GM04504 (cell line): ENCODE measurements at places on chromosomes 11 and 22.

DNA sequence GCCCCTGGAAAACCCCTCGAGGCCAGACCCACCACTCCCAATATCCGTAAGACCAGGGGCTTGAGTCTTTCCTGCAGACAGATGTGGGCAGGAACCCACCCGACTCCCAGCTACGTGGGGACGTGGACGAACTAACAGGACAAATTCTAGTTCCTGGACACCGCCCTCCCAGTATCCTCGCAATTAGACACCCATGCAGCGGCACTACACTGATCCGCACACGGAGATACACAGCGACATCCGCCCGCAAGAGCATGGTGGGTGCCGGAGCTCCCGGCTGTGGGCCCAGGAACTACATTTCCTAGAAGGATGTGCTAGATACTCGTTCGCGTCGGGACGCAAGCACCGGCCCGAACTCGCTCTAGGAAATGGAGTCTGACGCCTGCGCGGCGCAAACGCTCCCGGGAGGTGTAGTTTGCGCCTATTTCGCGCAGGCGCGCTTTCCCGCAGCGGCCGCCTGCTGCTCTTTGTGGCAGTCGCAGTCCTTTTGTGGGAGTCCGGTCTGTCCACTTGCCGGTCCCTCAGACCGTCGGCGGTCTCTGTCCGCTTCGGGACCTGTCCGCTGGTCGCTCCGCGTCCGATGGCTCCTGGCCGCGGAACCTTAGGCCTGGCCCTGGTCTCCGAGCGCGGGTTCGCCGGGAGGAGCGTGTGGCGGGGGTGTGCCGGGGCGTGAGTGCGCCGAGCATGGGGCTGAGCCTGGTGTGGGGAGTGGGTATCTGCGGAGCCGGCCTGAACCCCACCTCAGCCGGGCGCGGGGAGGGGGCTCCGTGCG, at the start of gene ZNF74:
ZNF74 (plus strand) TSS at position 447 of the 772 bp plus-strand sequence. CDS start 478 bp downstream, outside the sequence.
- peak; percentile 78 for DNase-seq

GRCh38 chr11:32478277-32478731, 43.0 kb upstream of the WT1 start:
- DNase-seq, result no peak

- DNase-seq, result peak; percentile 39
Measured at GRCh38 chr11:110121204-110121603, 28.0 kb downstream of the ZC3H12C start.

- no peak for DNase-seq
Measured at GRCh38 chr11:86686531-86686930, 14.1 kb upstream of the ME3 start.

DNA sequence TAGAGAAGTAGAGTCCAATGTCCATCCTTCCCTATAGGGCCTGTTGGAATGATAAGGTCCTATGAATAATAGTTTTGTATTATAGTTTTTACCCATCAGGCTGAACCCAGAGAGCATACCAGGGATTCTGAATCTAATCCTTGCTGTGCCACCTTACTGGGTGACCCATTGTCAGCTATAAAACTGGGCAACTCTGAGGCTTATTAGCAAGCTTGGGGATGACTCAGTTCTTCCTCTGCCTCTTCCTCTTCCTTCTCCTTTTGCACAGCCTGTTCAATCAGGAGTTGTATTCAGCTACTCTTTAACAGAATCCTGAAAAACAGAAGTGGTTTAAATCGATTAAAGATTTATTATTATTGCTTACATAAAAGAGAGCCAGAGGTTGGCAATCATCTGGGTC, 8.9 kb downstream of the HEPHL1 start:
- no peak for DNase-seq

DNA sequence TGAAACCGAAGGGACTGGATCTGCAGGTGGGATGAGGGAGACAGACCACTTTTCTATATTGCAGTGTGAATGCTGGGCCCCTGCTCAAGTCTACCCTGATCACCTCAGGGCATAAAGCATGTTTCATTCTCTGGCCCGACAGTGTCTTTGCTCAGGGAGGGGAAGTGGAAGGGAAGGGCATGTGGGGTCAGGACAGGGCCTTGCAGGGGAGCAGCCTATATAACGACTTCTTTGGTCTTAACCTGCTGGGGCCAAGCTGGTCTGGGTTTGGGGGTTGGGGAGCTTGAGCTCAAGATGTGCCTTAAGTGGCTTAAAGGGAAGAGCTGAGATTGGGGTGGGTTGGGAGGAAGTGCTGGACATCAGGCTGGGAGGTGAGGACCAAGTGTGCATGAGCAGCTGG, 86.4 kb downstream of the GDPD4 start:
- DNase-seq, result no peak

DNA sequence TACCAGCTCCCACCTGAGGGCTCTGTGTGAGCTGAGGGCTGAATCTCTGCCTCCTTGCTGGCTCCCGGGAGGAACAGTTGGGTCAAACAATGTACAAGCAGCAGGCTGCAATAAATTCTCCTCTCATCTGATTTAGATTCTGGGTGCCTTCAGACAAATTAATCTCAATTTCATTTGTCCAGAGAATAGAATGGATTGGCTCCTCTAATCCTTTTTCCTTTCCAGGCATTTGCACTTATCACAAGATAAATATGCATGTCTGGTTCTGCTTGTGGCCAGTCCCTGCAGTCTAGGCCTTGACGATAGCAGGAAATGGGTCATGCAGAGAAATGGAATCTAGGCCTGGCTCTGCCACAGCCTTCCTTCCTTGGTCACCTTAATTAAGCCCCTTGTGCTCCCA, 28.7 kb downstream of the UPB1 start:
- DNase-seq, result no peak

- peak; percentile 18 for DNase-seq
Measured at GRCh38 chr11:9489080-9489765, 28.4 kb downstream of the ZNF143 start.

- DNase-seq, result no peak
Measured at GRCh38 chr22:22329792-22330191, 85.2 kb downstream of the VPREB1 start.
